NCI-H2029 treated with DMSO at 0.1 percent for 48 hours (cell line): ENCODE measurements at places on chromosomes 1 and 21.

- no peak for DNase-seq
These were observed 41.4 kb upstream of the CACYBP start for GRCh38 chr1:174958396-174958795.

DNA sequence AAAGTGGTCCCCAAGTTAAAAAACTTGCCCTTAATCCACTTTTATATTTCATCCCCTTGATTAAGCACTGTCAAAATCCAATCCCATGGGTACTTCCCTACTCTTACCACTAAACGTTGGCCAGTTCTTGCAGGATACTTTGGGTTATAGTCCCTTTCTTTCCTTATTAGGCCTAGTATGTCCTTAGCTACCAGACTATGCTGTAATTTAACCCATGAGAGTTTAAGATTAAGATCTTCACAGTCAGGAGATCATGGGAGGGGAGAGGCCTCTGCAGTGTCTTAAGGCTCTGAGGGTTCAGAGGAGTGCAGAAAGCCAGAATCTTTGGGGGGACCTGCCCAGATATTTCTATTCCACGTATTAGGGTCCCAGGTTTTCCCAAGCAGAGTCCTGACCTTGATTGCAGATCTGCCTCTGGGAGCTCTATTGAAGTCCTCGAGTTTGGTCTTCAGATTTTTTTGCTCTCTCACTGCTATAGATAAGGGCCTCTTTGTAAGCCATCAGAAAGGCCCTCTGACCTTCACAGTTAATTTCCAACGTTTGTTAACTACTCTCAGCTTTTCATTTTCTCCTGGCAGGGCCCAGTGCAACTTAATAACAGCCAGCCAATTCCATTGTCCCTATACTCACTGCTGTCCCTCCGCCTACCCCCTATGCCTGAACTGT is 9.0 kb upstream of the CGN start:
- DNase-seq: no peak

DNA sequence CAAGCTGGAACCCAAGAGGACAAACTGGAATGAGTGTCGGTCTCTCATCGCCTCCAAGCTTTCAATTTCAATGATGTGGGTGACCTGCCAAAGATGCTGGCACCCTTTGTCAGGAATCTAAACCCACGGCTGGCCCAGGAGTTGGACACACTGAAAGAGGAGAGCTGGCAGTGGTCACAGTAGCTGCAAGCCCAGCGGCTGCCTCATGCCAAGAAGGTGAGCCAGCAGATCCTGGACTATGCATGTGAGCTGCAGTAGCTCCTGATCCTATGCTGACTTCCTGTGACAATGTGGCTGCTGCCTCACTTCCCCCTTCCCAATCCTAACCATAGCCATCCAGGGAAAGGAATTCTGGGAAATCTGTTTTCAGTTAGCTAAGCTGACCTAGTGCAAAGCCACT is 117.0 kb upstream of the VAV3 start:
- DNase-seq: no peak

DNA sequence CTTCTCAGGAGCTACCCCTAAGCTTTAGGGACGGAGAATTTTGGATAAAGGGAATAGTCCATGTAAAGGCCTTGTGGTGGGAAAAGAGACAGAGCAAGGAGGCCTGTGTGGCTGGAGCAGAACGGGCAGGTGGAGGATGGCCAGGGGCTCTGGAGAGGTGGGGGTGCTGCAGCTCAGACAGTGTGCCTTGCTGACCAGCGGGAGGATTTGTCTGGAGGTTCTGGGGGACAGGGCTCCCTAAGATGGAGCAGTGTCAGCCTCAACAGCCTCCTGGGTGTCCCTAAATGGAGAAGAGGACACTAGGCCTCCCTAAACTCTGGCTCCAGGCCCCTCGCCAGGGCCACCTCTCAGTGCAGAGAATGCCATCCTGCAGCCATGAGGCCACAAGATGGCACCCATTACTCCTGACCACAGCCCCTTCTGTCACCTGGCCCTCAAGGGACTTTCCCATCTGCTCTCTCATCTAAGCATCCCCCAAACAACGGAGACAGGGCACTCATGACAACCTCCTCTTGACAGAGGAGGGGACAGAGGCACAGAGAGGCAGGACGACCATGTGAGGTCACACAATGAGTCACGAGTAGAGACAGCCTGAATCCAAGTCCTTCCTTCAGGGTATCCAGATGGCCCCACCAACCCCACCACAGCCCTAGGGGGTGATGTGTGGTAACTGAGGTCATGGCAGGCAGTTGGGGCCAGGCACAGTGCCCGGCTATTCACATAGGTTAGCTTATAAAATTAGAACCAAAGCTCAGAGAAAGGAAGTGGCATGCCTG is 94.7 kb downstream of the DMRTB1 start:
- DNase-seq: no peak

DNA sequence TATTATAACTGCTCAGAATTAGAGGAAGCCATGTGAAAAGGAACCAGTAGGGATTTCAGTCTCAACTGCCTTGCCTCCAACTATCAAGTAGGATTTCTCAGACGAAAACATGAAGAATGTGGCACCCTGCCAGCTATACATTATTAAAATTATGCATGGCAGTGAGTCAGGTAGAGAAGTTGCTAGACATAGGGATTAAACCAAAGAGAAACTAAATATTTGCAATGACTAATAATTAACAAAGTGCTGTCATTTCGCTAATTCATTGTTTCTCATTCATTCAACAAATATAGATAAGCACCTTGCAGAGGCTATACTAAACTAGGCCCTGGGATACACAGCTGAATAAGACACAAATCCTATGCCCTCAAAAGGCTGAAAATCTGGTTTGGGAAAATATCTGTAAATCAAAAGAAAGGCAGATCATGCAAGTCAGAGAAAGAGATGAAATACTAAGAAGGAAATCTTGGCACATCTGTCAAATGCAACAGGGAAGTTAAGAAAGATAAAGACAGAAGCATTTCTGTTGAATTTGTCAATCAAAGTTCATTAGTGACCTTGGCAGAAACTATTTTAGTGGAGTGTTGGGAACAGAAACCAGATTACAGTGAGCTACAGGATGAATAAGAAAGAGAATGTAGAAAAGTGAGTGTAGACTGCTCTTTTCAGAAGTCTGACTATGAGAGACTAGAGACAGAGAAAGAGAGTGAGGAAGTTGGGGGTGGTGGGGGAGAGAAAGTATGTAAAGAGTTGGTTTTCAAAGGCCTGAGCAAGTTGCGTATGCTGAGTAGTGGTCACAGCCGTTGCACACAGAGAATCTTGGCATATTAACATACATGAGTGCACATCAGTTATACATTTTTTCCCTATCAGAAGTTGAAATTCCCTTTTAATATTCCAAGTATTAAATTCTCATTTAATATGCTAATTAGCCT is 14.7 kb upstream of the NBPF11 start:
- DNase-seq: no peak

- no peak for DNase-seq
These were observed 466.1 kb downstream of the KCNT2 start for GRCh38 chr1:196142111-196142640.

DNA sequence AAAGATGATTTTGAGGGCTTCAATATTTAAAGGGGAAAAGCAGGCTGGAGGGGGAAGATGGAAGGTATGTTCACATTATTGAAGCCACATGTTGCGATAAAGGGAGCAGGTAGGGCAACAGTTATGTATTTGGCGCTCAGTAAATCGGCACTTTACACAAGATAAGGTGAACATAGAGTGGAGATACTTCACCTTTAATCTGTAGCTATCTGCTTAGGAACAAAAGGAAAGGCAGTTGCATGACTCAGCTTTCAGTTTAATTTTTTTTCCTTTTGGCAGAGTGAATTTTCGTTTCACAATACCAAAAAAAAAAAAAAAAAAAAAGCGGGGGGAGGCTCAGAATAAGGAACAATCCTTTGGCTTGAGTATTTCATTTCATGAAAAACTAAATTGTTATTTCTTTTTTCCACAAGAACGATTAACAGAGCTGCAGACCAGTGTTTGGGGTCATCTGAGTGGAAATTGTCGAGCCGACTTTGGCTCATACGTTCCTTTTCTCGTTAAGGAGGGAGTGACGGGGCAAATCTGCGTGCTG is 1.1 kb upstream of the COQ8A start:
- peak; percentile 52 for DNase-seq

DNA sequence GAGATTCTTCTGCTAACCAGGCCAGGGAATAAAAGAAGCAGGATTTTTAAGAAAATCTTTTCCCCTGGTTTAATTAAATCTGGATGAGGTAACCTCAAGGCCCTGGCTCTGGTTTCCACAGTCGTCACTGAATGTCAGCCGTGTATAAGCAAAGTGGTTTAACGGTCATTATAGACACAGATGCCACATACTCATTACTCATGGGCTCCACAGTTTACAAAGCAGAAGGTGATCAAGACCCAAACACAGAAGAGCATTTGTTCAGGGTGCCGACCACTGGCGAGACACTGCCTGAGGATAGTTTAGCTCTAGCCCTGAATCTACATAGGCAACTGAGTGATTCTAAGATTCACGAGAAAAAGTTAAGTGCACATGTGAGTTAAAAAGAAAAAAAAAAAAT is 27.8 kb upstream of the RAP1GAP start:
- DNase-seq: no peak

DNA sequence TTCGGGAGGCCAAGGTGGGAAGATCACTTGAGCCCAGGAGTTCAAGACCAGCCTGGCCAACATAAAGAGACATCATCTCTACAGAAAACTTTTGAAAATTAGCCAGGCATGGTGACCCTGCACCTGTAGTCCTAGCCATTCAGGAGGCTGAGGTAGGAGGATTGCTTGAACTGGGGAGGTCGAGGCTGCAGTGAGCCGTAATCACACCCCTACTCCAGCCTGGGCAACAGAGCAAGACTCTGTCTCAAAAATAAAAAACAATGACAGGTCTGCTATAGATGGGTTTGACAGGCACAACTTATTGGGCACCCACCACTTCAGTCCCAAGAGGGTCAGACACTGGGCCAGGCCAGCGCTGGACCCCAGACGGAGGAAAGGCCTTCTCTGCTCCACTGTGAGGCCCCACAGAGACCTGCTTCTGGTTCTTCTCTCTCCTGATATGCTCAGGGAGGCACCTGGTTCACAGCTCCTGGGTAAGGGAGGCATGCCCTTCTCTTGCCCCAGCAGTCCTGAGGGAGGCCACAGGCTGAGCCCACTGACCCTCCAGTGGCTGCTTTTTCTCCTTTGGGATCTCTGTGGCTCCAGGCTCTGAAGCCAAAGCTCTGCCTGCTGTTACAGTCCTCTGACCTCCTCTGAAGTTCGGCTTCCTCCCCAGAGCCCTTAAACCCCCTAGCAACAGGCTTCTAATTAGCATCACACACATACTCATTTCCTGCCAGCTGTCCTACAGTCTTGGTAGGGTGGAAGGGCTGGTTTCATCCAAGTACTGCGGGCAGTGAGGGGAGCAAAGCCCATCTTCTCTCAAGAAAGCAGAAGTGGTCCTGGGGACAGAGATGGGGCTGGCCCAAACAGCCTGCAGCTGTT is 14.4 kb downstream of the S100A16 start:
- no peak for DNase-seq

DNA sequence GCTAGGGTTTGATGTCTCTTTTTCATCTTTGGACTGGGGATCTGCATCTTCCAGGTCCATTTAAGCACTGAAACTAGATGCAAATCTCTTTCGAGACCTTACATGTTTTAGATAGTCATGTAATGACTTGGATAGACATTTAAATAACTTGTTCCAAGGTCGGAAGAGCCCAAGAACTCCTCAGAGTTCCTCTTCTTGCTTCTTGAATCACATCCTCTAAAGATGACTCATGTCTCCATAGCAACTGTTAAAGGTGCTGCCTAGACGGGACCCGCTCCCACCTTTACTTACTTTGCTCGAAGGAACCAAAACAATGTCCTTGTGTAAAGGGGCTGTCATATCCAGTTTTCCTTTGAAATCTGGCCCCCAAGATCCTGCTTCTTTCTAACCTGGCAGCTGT is 130.0 kb downstream of the EDEM3 start:
- no peak for DNase-seq

- no peak for DNase-seq
These were observed 144.3 kb downstream of the ST6GALNAC3 start for GRCh38 chr1:76218888-76219287.
